ENCODE measurements at places on chromosomes 4 and X.

DNA sequence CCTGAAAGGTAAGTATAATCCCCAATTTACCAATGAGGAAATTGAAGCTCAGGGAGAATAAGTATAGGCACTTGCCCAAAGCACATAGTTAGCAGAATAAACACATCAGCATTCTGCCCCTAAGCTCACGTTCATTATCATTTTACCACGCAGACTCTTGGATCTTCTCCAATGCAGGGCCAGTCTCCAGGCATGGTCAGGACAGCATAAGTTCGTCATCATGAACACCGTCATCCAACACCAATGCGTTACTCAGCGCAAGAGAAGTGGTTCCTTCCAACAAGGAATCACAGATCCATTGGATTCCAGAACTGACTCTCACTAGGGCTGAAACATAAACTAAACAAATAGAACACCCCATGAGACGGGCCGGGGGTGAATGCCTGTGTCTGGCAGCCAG is 86.5 kb upstream of the GPM6B start:
- no peak for DNase-seq

DNA sequence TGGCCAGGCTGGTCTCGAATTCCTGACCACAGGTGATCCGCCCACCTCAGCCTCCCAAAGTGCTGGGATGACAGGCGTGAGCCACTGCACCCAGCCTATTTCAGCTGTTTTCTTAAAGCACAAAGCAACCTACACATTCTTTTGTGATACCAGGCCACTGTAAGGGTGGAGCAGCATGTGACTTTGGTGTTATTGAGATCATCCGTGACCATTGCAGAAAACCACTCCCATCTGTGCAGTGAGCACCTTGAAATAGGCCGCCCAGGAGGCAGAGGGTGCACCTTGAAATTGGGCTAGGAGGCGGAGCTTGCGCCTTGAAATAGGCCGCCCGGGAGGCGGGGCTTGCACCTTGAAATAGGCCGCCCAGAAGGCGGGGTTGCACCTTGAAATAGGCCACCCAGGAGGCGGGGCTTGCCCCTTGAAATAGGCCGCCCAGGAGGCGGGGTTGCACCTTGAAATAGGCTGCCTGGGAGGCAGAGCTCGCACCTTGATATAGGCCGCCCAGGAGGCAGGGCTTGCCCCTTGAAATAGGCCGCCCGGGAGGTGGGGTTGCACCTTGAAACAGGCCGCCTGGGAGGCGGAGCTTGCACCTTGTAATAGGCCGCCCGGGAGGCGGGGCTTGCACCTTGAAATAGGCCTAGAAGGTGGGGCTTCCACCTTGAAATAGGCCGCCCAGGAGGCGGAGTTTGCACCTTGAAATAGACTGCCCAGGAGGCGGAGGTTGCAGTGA is 9.0 kb upstream of the SLC25A6 start:
- DNase-seq: peak; percentile 32

GRCh38 chr4:163344147-163345125 is 744 bp downstream of the NPY5R start:
- no peak for DNase-seq

GRCh38 chr4:70704215-70704930 is 16.0 kb downstream of the UTP3 start:
- DNase-seq: peak; percentile 70

GRCh38 chr4:13539047-13539618 is 5.2 kb downstream of the NKX3-2 start:
- DNase-seq: no peak

DNA sequence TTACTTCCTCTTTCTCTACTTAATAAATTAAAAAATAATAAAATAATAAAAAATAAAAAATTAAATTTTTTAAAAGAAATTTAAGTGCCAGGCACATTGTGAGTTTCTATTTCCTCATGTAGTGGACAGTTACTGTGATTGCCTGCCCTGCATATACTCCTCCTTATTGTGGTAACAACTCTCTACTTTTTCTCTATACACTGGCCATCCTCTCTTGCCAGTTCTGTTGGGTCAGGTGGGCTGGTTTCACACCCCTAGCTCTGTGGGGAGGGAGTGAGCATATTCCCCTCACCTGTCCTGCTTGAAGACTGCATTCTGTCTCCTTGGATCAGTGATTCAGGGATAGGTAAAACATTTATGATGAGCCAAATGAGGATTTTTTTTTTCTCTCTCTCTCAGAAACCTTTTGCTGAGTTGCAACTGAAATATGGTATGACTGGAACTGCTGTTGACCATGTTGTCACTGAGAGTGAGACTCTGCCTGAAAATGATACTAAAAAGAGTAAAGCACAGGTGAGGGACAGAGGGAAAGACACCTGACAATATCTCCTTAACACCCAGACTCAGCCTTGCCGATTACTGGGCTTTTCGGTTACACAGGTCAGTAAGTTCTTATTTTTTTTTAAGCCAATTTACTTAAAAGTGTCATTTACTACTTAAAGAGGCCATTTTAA is 37.2 kb downstream of the CXXC4 start:
- no peak for DNase-seq

DNA sequence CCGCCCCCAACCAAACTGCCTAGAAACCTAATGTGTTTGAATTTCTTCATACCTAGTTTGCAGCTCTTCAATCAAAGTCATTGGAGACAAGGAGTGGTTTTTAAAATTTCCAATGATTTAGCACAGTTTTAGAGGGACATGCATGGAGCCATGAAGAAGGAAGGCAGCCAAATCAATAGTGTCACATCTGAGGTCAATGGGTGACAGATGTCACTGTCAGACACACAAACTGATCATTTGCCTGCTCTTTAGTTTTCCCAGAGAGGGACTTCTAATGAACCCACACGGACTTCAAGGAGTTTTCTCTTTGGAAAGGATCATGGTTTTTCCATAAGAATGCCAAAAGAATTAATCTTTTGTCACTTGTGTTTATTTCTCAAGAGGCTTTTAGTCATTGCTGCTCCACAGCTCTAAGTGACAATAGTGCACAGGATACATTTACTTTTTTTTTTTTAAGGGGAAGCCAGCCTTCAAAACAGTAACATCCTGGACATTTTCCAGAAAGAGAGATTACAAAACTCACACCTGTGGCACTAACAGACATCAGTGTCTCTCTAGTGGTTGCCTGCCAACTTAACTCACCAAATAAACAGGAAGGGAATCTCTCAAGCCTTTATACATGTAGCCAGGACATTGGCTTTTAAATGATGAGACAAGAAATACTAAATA is 251.1 kb upstream of the DIAPH2 start:
- DNase-seq: no peak

GRCh38 chr4:78426972-78427371 is 124.6 kb upstream of the ANXA3 start:
- DNase-seq: no peak

GRCh38 chrX:45843518-45843917 is 642.8 kb upstream of the DIPK2B start:
- DNase-seq: no peak

DNA sequence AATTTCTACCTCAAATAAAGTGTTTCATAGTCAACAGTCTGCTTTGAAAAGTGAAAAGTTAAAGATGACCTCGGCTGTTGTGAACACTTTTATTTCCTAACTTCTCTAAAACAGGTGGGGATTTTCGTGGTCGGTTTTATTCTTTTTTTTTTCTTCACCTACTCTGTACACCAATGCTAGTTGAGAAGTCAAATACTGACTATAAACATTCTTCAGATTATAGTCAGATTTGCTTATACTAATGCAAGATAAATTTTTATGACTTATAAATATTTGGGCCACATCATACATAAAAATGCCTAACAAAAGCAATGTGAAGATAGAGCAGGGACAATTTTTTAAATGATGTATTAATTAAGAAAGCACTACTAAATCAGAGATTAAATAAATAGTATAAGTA is 98.1 kb upstream of the GPR34 start:
- DNase-seq: no peak

- DNase-seq: peak; percentile 56
These were observed 418 bp downstream of the TAB3 start for GRCh38 chrX:30888526-30889146.

DNA sequence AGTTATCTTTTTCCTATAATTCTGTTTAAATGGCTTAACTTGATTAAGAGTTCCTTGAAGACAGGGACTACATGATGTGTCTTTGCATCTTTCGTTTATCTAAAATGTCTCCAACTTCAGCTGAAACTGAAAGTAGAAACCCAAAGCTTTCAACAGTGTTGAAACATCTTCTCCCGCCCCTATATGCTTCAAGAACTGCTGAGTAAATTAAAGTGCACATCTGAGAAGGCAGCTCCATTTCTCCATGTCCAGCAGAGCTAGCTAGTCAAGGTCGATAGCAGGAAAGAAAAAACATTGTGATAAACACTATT is 185.7 kb upstream of the TBL1X start:
- DNase-seq: no peak

GRCh38 chr4:66964467-66964866 is 580.8 kb downstream of the CENPC start:
- no peak for DNase-seq

DNA sequence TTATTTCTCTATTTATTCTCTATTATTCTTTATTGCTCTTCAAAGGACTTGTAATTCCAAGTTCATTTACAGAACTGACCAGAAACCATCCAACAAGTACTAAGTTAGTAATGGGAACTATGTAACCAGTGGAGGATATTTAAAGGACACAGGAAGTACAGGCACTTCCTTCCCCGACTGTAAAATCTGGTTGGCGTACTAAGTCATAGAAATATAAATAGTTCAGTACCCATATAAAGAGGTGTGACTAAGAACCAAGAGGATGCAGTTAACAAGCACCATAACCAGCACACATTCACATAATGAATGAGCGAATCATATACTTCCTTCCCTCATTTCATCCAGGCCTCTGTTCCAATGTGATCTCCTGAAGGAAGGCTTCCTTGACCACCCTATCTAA is 3.6 kb upstream of the EIF4E start:
- DNase-seq: no peak

DNA sequence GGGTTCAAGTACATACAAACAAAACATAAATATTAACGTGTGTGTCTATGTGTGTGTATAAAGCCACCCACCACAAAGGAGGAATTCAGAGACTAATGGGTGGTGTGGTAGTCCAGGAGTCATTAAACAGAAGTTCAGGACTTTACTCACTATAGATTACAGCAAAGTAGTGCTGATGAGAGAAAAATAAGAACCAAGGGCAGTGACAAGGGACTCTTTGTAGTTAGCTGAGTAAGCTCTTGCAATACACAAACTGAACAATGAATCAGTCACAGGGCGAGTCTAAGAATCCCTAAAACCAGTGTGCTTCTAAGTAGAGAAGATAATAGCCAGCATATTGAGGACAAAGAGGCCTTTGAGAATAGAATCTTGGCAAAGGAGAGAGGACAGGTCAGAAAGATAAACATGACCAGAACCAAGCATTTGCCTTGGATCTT is 232.4 kb downstream of the PPP3CA start:
- no peak for DNase-seq

DNA sequence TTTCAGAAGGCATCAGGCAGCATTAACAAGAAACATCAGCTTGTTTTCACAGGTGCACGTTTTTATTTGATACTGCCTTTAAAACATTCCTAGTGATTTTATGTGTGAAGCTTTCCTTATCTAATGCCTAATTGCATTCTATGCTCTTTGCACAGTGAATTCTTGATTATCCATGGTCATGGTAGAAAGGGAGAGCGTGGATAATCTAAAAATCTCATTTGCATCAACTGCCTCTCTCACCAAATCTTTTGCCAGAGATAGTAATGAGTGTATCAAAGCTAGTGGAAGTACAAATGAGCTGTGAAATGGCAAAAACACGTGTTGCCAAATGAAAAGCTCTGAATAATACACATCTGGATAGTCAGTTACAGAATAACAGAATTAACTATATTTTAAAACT is 170.5 kb downstream of the NAA11 start:
- DNase-seq: no peak

DNA sequence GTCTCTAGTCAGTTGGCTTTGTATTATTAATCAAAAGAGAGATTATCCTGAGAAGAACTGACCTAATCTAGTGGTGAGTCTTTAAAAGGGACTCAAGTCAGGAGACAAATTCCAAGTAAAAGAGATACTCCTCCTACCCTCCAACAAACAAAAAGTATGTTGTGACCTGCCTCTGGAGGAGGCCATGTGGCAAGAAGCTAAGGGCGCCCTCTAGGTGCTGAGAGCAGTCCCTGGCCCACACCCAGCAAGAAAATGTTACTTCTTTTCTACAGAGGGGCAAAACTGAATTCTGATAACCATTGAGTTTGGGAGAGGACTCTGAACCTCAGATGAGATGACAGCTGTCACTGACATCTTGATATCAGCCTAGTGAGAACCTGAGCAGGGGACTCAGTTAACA is 953.6 kb upstream of the AGA start:
- no peak for DNase-seq

- no peak for DNase-seq
These were observed 140.8 kb upstream of the TRPC5 start for GRCh38 chrX:112223391-112223790.

DNA sequence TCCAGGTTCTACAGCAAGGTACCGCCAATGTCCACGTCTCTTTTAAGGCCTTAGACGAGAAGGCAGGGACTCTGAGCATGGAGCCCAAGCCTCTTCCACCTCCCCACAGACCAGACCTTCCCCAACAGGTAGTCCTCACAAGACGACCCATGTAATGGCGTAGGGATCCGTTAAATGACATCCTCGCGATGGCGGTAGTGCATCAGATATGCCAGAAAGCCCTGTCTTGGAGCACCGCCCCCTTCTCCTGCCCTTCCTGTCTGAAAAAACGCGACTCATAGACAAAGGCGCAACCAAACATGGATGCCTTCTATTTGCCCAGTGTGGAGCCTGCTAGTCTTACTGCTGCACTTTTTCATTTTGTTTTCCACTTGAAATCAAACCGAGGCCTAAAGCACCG is 185.4 kb downstream of the OR13H1 start:
- DNase-seq: peak; percentile 84

GRCh38 chr4:154507156-154507555 is 15.6 kb upstream of the DCHS2 start:
- no peak for DNase-seq

- no peak for DNase-seq
These were observed 58.8 kb downstream of the FRMPD4 start for GRCh38 chrX:12197030-12197429.

DNA sequence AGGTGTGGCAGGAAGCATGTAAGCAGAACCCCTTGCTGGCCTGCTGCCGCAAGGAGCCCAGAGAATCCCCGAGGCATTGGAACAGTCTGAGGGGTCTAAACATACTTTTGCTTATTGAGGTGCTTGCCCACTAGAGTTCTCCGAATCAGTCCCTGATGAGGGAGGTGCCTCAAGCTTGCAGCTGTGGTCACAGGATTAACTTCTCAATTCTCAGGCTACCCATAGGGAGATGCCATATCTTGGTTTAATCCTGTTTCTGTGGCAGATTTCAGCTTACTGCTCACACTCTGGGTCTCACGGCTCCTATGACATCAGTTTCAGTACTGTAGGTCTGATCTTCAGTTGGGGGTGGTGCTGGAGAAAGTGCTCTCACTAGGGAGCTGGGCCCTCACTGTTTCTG is 39.9 kb downstream of the CCNG2 start:
- DNase-seq: no peak

- no peak for DNase-seq
These were observed 323.3 kb upstream of the GALNT7 start for GRCh38 chr4:172845281-172845680.

DNA sequence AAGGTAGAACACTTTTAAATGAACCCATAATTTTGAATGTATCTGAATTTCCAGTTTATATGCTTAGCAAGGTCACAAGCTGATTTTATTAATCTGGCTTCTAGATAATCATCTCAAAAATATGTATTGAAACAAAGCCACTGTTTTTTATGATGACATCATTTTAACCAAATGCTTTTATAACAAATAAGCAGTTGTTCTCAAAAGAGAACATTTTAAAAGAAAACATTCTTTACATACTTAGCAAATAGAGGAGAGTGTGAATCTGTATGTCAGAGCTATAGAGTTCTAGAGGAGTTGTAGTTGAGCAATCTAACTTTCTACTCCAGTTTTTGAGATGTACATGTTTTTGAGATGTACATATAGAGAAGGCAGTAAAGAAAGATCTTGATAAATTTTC is 42.5 kb downstream of the LAMP2 start:
- no peak for DNase-seq
